ENCODE measurements at places on chromosomes 16 and 17.
A peak's percentile ranks its signal among the peaks of the same experiment; 100 is the strongest.

DNA sequence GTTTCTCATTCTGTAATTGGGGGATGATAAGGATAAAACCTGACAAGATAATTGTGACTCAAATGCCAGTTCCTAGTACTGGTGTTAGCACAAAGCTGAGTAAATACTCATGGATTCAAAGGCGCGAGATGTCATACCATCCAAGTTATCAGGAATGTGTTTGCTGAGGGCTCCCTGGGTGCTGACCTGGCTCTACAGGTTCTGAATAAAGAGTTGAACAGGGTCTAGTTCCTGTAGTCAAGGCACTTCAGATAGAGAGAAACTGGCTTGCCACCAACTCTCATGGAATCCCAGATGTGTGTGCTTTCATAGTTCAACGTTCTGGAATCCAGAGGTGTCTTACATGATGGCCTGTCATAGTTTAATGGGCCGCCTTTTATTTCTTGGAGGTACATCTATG, 141.6 kb downstream of the PRKCA start:
- DNase-seq: no peak

GRCh38 chr16:70651524-70651923, 5.2 kb downstream of the IL34 start:
- DNase-seq: no peak

- no peak for DNase-seq
These were observed 4.3 kb downstream of the CDIP1 start for GRCh38 chr16:4534151-4534790.

- DNase-seq: no peak
These were observed 15.2 kb downstream of the CD300LF start for GRCh38 chr17:74697515-74697914.

DNA sequence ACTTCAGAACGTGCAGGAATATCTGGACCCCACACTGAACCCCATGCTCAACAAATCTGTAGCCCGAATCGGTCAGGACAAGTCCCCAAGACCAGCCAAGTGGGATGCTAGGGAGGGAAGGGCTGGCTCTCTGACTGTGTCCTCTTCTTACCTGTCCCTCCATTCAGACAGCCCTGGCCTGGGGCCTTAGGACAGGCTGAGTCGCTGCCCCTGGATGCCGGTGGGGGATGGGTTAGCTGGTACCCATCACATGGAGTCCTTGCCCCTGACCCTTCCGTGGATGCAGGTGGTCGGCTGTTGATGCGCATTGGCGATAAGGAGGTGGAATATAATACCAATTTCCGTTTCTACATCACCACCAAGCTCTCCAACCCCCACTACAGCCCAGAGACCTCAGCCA, 16.0 kb upstream of the KDM6B start:
- DNase-seq: no peak

GRCh38 chr17:55495239-55495638, 16.0 kb downstream of the SMIM36 start:
- no peak for DNase-seq

- no peak for DNase-seq
These were observed 8.7 kb downstream of the ZDHHC7 start for GRCh38 chr16:85002608-85003007.

GRCh38 chr17:56217921-56218320, 64.6 kb downstream of the ANKFN1 start:
- no peak for DNase-seq

DNA sequence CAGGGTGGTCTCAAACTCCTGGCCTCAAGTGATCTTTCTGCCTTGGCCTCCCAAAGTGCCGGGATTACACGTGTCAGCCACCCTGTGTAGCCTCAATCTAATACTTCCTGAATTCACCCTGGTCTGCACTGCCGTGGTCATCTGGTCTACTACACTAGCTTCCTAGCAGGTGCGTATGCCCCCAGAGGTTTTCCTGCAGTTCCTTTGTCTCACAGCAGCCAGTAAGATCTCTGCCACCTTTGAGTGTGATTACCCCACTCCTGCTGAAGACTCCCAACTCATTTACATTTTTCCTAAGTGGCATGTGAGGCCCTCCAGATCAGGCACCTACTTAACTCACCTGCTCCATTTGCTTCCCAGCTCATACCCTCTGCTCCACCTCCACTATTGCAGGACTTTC, 5.1 kb upstream of the DDX19A start:
- DNase-seq: no peak

- peak; percentile 21 for DNase-seq
These were observed 132.4 kb upstream of the CHMP6 start for GRCh38 chr17:80859002-80859941.

DNA sequence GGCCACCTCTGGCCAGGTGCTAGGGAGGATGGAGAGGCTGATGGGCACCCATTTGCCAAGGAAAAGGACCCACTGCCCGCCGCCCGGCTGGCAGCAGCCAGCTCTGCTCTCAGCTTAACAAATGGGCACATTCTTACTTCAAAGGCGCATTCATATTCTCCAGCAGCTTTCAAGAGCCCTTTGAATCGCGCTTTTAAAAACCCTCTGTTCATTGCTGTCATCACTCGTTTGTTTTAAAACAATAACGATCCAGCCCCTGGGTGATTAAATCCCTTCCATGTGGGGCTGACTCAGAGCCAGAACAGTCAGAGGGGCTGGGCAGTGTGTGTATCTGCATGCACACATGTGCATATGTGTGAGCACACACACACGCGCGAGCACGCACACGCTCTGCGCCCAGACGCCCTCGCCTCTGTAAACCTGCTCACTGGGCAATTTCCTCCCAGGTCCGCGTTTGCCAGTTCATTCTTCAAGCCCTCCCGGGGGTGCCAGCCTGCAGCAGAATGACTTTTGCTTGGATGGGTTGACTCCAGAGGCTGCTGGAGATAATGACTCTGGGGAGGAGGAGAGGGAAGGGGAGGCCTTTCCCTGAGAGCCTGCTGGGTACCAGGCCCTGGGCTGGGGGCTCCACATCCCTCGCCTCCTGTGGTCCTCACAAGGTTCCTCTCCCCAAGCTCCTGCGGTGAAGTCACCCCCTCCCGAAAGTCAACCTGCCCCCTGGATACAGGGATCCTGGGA, 133.1 kb downstream of the SDK2 start:
- no peak for DNase-seq

GRCh38 chr17:45908460-45908859, 14.1 kb downstream of the MAPT start:
- no peak for DNase-seq

DNA sequence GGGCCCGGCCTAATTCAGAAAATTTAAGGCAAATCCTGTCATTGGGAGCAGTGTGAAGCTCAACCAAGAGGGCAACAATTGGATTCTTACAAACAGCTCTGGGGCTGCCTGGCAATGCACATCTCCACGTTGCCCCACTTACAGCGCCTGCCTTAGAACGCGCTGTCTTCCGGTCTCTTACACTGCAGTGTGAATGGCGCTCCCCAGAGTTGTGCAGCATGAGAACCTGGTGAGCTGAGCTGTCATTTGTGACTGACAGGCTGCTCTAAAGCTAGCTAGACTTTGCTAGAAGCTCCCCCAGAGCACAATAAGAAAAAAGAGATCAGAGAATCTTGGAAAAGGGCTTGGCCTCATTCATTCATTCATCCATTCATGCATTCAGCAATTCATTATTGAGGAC, 64.5 kb upstream of the PLCG2 start:
- DNase-seq: no peak

DNA sequence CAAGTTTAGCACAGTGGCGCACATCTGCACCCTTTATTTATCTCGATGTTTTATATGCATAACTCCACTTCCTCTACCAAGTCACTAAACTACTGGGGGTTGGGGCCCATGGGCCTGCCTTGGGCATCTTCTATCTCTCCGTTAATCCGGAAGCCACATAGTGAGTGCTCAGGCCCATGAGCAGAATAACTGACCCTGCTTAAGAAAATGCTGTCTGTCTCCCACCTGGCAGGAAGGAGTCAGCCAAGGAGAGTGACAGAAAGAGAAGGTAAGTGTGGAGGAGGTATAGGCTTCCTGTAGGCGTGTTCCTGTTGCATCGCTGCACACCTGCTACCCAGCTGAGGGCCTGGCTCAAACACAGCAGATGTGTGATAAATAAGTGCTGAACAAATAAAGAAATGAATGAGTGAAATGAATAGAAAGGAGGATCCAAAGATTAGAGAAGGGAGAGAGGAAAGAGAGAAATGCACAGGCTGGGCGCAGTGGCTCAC, 320.1 kb downstream of the SLC39A11 start:
- DNase-seq: no peak

- DNase-seq: peak; percentile 93
These were observed 497 bp downstream of the SMIM5 start for GRCh38 chr17:75633486-75634375.

DNA sequence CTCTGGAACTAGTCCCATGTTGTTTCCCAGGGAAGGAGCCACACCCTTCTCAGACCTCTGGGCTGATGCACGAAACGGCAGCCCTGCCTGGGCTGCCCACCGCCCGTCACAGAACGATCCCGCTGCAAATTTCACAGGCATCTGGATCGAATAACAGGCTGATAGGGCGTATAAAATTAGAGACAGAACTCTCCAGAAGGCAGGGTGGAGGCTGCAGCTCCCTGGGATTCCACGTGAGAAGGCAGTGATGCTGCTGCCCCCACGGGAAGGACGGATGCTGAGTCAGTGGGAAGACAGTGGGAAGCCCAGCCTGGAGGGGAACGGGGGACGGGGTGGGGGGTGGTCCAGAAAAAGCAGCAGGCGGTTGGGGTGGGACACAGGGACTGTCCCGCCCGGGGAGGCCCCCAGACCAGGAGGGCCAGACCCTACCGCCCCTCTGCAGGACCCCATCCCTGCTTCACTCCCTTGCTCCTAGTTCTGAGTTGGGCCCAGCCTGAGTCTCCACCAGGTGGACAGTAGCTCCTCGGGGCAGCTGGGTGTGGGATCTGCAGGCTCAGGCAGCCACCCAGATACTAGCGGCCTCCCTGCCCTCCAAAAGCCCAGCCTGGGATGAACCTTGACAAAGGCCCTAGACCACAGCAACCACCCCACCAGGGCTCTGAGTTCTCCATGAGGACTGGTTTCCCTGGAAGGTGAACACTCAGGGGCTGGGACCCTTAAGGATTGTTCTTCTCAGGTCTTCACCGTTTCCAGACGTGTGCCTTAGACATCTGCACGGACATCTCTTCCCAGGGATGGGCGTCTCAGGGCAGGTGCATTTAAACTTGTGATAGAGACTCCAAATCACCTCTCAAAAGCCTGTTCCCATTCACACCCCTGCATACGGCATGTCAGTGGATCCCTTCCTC, 117.8 kb downstream of the METRNL start:
- DNase-seq: no peak

DNA sequence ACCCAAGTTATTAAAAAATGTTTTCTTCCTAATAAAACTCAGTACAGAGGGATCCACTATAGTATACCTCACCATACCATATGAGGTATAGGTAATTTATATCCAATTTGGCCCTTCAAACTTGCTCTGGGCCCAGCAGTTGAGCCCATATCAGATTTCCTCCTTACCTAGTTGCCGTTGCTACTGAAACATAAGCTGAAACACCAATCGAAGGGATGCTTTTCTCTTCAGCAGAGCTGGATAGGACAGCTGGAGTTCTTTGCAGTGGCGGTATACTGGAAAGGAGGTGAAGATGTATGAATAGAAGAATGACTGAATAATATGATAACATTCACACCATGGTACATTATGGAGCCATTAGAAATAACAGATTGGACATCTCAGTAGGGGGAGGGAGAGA, 42.7 kb downstream of the TNRC6C start:
- DNase-seq: no peak

- no peak for DNase-seq
These were observed 2.9 kb upstream of the YPEL2 start for GRCh38 chr17:59328601-59329000.

GRCh38 chr16:85428168-85428898, 184.8 kb upstream of the GSE1 start:
- DNase-seq: peak; percentile 70

DNA sequence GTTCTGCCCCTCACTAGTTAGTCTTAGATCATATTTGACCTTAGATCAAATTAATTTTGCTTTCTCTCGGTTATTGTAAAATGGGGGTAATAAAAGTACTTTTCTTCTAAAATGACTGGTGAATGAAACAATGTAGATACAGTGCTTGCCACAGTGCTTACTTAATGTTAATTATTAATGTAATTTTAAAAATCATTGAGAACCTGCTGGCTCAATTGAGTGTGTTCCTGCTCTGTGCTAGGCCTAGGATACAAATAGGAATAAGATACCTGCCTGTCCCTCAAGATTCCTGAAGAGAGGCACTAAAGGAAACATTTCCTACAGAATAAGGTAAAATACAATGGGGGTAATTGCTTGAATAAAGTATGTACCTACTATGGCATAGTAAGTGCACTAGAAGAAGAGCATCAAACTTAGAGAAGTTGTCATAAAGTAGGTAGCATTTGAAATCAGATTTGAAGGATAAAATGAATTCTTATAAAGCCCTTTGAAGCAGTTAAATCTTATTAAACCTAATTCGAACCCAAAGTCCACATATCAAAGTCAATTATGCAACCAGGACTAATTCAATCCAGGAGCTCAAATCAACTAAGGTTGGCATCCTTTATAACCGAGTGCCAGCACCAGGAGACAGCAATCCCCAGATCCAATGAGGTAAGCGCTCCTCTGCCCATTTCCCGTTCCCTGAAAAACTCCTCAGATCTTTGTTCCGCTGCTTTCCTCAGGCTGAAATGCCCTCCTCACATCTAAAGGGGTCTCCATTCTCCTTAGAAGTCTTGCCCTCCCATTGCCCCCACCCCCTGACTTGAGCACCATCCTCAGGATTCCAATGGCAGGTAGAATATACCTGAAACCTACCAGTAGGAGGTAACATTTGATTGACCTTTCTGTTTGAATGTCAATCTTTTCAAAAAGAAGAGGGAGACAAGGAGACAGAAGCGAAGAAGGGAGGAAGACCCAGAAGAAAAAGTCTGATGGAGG, 2.4 kb upstream of the MED13 start:
- DNase-seq: no peak

GRCh38 chr17:74212209-74212912, 1.0 kb upstream of the TTYH2 start:
- peak; percentile 50 for DNase-seq

DNA sequence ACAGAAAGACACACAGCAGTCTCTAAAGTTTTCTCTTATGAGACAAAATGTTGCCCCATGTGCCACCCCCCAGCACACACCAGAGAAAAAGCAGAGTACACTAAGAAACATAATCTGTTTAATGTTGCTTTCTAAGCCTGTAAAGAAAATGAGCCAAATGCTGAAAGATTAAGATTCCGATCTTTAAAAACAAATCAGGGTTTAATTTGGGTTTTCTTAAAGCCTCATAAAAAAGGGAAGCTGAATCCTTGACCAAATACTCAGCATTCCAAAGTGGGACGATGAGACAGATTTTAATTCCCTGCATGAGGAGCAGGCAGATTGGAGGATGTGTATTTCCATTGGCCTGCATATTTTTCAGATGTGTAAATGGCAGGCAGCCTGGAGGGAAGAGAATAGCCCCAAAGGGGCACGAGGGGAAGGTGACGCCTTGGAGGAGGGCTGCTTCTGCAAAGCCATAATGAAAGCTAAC, 118.4 kb downstream of the COPRS start:
- no peak for DNase-seq

DNA sequence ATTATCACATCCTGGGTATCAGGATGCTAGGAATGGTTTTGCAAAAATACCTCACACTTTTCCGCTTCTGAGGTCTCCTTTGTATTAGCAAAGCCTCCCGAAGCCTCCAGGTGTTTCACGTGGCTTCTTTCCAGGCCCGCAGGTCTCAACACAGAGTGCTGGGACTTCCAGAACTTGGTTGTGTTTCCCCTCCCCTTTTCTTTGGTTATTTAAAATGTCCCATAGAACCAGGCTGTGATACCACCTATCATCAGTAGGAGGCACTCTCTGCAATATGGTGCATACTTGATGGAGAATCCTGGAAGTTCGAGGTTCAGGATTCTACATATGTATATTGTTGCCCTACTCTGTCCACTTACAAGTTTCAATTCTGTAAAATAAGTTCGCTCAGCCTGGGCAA, 28.8 kb downstream of the ATP2C2 start:
- no peak for DNase-seq

GRCh38 chr16:23152386-23153178, 3.3 kb upstream of the USP31 start:
- DNase-seq: no peak
